ENCODE measurements at places on chromosomes 1 and 21.

DNA sequence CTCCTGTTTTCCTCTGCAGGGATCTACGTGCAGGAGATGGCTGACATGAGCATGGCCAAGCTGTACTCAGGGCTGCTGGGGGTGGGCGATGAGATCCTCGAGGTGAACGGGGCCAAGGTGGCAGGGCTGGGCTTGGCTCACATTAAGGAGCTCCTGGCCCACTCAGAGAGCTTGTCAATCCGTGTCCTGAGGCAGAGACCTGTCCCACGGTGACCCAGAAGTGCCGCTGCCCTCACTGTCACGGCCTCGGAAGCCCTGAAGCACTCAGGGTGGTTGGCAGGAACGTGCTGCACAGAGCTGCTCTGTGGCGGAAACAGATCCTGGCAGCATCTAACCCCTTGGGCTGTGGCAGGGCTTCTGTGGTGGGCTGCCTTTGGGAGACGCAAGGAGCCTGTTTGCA is 37.6 kb downstream of the KIAA1614 start:
- DNase-seq = no peak

GRCh38 chr1:8154621-8155052 is 128.5 kb upstream of the ERRFI1 start:
- DNase-seq = no peak

DNA sequence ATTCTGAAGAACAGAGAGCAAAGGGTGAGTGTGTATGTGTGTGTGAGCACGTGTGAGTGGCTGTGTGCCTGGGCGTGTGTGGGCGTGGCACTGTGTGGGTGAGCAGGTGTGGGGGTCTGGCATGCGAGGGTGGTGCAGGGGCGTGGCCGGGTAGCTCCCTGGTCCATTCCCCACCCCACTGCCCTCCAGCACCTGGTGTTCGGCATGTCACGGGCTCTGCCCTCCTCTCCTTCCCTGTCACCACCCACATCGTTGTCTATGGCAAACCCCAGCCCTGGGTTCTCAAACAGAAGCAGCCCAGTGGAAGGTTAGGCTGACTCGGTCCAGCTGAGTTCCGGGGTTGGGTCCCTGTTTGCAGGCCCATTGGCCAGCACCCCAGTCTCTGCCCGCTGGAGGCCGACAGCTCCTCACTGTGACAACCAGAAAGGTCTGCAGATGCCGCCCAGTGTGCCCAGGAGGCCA is 39.8 kb downstream of the UBE2G2 start:
- no peak for DNase-seq

GRCh38 chr1:87392248-87393192 is 63.8 kb downstream of the LMO4 start:
- DNase-seq = no peak

DNA sequence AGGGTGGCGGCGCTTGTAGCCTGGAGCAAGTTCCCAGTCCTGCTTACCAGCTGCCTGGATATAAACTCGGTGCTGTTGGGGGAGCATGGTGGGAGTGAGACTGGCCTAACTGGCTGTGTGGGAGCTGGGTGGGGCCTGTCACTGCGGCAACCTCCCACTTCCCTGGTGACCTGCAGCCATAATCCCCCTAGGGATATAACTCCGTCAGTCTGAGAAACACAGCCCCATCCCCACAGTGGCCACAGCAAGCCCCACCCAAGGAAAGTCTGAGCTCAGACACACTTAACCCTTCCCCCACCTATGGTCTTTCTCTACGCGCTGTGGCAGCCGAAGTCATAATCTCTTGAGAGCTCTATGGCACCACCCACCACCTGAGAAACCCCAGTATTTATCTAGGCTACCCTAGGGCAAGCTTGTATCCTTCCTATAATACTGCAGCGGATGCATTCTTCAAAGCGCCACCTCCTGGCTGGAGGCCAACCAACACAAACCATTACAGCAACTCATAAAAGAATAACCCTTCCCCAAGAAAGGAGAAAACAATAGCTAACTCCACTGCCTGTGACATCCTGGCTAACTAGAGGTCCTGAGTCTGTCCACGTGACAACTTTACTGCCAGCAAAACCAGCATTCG is 57.4 kb downstream of the ZNF648 start:
- DNase-seq = no peak

DNA sequence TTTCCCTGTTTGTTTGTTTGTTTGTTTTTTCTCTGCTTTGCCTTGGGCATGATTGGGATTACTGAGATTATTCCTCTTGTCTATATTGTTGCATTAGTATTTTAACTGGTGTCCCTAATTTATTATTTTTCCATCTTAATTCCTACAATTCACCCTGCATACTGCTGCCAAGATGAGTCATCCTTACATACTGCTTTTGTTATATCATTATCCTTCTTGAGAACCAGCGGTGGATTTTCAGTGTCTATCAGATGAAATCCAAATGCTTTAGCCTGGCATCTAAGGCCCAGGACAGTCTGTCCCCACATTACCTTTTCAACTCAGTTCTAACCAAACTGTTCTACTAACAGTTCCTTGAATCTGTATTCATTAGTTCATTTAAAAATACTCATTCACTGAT is 101.7 kb downstream of the OLFML2B start:
- DNase-seq = no peak

DNA sequence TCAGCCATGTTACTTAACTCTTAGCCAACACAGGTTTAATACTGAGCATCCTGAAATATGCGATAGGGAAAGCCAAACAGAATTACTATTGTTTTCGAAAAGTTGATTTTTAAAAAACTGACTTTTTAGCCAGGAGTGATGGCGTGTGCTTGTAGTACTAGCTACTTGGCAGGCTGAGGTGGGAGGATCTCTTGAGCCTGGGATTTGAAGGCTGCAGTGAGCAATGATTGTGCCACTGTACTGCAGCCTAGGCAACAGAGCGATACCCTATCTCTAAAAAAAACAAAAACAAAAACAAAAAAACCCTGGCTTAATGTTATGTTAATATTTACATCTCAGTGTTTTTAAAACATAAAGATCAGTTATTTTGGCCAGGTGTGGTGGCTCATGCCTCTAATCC is 16.7 kb downstream of the NMNAT1 start:
- DNase-seq = no peak

DNA sequence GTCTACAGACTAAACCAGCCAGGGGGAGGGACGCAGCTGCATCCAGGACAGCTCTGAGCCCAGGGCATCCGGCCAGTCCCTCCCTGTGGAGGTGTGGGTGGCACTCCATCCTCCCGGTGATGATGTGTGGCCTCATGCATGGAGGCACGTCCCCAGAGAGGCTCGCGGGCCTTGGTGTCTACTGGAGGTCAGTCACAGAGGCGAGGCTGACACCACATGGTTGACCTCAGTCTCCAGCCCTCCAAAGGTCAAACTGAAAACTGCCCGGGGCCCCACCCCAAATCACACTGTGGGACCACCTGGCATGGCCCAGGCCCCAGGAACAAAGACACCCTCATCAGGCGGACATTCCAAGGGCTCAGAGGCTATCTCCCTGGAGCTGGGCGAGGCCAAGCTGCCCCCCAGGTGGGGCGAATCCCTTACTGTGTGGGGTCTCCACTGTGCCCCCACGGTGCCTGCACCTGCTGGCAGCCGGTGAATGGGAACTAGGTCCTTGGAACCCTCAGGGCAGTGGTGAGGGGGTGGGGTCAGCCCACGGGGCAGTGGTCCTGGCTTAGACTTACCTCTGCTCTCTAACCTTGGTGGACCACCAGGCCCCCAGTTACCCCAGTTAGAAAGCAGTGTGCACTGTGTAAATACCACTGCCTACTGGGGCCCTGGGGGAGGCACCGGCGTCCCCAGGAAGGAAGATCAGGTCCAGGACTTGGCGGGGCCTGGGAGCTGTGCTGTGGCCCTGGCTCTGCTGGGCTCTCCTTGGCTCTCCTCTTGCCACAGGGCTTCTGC is 49.1 kb downstream of the TRPM2 start:
- no peak for DNase-seq

GRCh38 chr1:81129776-81130175 is 671.0 kb upstream of the ADGRL2 start:
- DNase-seq = no peak

All from esophagus squamous epithelium (tissue), 5 donors.